ENCODE measurements at places on chromosomes 2 and 18.

GRCh38 chr2:64000630-64001381, 18.4 kb downstream of the VPS54 start:
- DNase-seq: no peak

DNA sequence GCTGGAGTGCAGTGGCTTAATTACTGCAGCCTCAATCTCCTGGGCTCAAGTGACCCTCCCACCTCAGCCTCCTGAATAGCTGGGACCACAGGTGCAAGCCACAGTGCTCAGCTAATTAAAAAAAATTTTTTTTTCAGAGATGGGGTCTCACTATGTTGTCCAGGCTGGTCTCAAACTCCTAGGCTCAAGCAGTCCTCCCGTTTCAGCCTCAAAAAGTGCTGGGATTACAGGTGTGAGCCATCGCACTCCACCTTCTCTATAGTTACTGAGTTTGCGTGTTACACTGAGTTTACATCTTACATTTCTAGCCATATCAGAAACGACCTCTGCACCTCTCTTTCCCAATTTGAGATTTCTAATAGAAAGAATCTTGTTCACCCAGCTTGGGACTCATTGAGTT, 53.6 kb upstream of the EML4 start:
- DNase-seq: no peak

DNA sequence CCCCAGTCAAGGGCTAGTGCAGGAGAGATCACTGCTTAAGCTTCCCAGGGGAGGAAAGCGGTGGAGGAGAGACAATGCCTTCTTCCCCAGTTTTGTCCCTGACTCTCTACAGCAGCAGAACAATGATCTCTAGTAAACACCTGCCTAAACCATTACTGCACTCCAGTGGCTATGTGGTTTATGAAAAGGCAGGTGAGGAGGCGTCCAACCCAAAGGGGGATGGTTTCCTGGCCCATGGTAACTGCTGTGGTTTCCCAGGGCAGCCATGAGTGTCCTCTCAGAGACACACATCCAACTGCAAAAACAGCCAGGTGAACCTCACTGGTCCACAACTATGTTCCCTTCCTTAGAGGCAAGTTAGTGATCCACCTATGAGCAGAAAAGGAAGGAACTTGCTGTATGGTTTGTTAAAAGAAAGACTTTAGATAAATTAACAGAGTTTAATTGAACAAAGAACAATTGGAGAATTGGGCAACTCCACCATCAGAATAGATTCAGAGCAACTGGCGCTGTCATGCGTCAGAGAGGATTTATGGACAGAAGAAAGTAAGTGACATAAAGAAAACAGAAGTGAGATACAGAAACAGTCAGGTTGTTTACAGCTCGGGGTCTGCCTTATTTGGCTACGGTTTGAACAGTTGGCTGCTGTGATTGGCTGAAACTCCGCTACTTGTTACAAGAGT, 4.8 kb upstream of the TTC39C start:
- DNase-seq: no peak

GRCh38 chr2:66461664-66462500, 27.0 kb downstream of the MEIS1 start:
- peak; percentile 31 for DNase-seq

- no peak for DNase-seq
These were observed 236.8 kb upstream of the TNP1 start for GRCh38 chr2:217096474-217097225.

- no peak for DNase-seq
These were observed 161.9 kb downstream of the KLHL29 start for GRCh38 chr2:23546913-23547312.

DNA sequence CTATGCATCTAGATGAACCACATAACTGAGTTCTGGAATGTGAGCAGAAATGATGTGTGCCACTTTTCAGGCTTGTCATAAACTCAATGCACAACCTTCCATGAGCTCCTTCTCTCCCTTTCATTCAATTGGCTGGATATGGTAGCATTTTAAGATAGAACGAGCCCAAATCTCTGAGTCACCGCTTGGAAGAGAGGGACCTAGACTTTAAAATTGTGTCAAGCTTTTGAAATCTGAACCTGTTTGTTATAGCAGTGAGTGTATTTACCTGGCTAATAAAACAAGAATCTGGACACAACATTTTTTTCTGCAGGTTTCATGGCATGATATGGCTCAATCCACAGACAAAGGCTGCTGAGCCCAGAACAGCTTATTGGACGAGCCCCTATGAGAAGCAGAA, 297.8 kb upstream of the SPRED2 start:
- no peak for DNase-seq

GRCh38 chr2:222305516-222306392, 7.0 kb upstream of the PAX3 start:
- DNase-seq: no peak

DNA sequence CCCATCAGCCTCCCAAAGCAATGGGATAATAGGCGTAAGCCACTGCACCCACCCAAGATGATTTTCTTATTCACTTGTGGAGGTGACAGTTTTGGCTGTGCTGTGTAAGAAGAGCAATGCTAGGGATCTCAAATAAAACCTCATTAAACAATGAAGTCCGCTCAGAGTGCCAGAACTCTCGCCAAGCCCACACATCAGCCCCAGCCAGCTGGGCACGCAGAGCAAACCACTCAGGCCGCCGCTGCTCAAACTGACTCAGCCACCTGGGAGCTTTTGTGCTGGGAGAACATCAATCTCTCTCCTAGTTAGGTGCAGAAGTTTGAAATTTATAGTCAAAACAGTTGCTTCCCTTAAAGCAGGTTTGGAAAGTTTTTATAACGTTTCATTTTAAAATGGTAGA, 47.6 kb downstream of the RNF152 start:
- DNase-seq: no peak

DNA sequence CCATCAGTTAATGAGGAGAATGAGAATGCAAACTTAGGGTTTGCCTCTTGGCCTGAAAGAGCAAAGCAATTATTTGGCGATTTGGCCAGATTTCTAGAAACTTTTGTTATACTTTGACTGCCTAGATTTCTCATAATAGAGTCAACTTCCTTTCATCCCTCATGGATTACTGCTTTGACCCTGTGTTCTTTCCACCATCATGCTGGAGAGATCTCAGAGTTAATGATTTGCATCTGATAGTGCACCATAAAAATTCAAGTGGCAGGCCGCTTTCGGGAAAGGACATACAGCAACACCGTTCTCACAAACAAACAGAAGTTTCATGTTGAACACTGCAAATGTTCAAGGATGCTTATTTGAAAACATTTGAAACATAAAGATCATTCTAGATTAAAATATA, 143.7 kb upstream of the ZFP36L2 start:
- DNase-seq: no peak

DNA sequence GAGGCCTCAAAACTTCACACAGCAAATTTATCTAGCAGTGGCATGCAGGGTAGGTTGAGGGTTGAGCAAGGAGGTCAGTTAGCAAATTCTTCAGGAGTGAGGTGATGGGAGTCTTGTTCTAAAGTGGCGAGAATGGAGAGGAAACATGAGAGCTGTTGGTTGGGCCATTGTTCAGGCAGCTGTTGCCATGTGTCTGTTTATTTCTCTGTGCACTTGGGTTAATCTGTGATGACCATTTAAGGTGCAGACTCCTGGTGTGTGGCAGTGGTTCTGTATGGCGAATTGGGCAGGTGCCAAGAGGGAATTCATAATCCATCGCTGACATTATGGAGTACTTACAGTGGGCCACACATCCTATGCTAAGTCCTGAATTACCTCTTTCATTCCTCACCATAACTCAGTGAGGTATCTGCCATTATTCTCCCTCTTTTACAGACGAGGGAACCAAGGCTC, 30.4 kb downstream of the TMEM178A start:
- DNase-seq: no peak

DNA sequence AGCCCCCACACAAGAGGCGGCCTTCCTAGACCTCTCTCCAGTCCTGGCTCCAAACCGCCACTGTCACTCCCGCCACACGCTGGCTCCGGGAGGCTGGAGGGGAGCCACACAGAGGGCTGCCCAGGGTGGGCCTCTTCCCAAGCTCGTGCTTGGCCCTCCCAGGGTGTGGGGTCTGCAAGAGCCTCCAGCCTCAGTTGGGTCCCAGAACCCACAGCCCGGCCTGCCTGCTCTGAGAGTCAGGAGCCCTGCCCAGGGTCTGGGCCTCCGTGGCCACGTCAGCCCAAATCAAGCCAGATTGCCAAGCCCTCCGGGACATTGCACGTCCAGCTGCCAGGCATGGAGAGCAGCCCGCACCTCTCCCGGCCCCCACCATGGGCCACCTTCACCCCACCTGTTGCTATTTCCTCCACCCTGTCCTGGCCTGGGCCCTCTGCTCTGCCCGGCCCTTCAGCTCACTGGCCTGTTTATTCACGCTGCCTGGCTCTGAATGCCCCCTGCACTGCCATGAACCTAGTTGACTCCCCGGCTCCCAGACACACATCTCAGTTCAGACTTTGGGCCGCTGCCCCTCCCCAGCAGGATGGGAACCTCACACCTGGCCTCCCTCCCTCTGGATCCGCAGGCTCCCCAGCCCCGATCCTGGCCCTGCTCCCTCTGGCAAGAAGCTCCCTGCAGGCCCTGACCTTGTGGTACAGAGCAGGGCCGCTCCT, 61.0 kb downstream of the BIN1 start:
- DNase-seq: no peak

- DNase-seq: no peak
These were observed 226.0 kb downstream of the GULP1 start for GRCh38 chr2:188517549-188518215.

GRCh38 chr2:105187531-105187930, 54.0 kb upstream of the GPR45 start:
- DNase-seq: no peak

- no peak for DNase-seq
These were observed 266.7 kb upstream of the HDAC4 start for GRCh38 chr2:239667431-239667985.

- no peak for DNase-seq
These were observed 117.7 kb downstream of the RBMS1 start for GRCh38 chr2:160375802-160376469.

DNA sequence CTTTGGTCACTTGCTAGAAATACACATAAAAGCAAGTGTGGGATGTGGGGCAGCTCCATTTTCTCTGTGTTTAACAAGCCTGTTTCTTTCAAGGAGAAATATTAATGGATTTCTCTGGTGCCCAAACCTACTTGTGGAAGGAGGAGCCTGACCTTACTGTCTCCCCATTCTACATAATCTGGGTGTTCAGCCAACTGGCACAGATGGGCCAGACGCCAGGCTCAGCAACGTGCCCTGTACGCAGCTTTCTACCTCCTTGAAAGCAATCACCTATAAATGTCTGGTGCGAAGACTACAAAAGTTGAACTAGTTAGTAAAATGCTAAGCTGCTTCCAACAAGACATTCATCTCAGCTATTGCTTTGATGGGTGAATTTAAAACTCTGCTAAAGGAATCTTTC, 33.2 kb upstream of the MYO3B start:
- no peak for DNase-seq

GRCh38 chr2:191270306-191271161, 25.3 kb downstream of the MYO1B start:
- DNase-seq: no peak

DNA sequence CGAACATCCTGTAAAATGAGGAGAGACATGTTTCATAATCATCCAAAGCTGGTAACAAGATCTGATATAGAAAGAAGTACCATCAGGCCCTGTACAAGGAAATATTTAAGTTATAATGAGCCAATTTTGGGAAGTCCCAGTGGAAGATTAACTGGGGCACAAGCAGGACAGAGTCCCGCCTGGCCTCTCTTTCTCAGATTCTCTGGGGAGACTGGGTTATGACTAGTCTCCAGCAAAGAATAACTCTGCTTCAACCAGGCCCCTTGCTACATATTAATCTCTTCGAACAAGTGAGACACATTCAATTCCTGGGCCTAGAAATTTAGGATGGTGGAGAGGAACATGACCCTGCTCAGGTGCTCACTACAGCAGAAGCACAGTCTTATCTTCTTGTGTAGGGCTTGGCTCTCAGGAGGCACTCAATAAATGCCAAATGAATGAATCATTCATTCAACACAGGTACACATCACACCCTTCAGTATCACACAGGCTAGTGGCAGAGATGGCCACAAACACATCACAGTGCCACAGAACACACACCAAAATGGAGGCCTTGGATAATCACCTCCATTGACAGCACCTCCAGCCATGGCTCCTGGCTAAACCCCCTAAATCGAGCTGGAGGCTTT, 46.4 kb upstream of the RNF152 start:
- DNase-seq: no peak

- DNase-seq: no peak
These were observed 134.3 kb upstream of the AQP4 start for GRCh38 chr18:26999797-27000196.

GRCh38 chr2:206051912-206052311, 34.1 kb downstream of the INO80D start:
- no peak for DNase-seq

DNA sequence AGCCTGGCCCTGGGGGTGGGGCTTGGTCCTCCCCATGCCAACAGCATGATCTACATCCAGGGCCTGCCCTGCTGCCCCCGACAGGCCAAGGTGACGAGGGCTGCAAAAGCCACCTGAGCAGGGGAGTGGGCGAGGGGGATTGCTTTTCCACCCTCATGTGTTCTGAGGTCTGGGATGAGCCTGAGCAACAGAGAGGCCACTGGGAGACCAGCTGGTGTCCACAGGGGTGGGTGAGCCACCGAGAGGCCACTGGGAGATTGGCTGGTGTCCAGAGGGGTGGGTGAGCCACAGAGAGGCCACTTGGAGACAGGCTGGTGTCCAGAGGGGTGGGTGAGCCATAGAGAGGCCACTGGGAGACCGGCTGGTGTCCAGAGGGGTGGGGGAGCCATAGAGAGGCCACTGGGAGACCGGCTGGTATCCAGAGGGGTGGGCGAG, 147.4 kb upstream of the GPC1 start:
- no peak for DNase-seq

GRCh38 chr2:100365434-100365833, 43.1 kb upstream of the LONRF2 start:
- DNase-seq: no peak

DNA sequence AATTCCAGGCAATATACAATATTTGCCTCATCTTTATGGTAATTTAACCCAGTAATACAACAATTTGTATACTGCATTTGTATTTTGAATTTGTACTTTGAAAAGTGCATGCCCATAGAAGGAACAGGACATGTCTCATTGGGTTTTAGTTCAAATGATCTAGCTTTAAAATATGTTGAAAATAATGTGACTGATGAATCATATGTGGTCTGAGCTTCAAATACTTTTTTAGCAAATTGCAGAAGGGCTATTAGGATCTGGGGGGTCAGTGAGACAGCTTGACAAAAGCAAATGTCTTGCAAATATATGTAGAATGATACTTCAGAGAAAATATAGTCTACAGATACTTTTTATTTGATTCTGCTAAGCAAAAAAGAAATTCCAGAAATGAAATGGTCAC, 248.9 kb downstream of the DCC start:
- no peak for DNase-seq

DNA sequence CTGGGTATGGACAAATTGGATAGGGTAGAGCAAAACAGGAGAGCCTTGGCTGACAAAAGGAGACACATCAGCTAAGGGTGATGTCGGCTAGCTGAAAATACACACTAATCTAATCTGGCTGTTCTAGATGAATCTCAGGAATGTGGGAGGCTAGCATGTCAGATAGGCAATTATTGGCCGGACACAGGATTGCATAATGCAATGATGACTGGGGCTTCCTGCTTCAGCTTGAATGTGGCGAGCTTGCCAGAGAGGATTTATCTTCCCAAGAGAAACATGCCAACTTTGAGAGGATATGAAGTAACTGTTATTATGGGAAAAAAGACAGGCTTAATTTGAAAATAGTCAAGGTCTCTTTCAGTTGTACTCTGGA, 102.4 kb downstream of the TRIB2 start:
- DNase-seq: no peak

- no peak for DNase-seq
These were observed 71.6 kb downstream of the GNAL start for GRCh38 chr18:11760498-11761167.

Data from hippocampal formation (tissue), 2 donors.